ENCODE measurements at places on chromosomes 6 and 20.

DNA sequence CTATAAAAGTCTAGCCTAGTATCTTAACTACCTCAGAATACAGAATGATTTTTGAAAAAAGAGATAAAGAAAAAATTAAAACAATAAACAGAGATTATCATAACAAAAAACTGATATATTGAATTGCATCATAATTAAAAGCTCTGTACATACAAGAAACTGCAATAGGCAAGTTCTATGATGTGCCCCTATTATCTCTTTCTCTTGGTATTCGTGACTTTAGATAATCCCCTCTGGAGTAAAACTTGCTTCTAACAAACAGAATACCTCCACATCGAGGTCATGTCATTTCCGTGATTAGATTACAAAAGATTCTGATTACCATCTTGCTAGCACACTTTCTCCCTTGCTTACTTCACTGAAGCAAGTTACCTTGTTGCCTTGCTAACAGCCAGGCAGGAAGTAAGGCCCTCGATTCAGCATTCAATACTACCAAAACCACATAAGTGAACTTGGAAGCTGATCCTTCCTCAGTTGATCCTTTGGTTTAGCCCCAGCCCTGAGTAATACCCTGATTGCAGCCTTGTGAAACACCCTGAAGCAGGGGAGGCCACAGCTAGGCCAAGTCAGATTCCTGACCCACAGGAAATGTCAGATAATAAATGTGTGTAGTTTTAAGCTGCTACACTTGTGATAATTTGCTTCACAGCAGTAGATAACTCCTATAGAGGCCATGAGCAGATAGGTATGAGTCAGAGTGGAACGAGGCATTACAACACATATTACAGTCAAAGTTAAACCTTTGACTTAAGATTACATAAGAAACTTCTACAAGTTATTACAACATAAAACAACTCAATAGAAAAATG is 53.7 kb upstream of the TMX4 start:
- no peak for DNase-seq

DNA sequence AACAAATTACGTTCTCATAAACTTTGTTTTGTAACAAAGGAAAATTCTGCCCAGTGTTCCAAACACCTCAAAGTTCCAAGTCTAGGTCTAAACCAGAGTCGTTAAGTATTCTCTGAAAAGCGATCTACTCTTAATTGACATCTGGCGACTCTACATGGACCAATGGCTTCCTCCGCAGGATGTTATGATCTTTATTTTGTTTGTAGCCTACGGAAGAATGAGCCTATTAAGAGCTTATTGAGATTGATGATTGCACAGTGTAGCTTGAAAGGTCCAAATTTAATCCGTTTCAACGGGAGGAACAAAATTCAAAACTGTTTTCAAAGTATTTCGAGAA is 61.1 kb downstream of the FAM217A start:
- peak; percentile 50 for DNase-seq

GRCh38 chr6:87700397-87701343 is 1.4 kb downstream of the AKIRIN2 start:
- peak; percentile 53 for DNase-seq

DNA sequence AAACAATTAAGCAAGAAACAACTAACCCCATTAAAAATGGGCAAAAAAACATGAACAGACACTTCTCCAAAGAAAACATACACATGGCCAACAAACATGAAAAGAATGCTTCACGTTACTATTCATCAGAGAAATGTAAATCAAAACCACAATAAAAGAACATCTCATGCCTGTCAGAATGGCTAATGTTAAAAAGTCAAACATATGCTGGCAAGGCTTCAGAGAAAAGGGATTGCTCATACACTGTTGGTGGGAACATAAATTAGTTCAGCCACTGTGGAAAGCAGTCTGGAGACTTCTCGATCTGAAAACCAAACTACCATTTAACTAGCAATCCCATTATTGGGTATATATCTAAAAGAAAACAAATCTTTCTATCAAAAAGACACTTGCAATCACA is 217.5 kb downstream of the TINAG start:
- no peak for DNase-seq

- no peak for DNase-seq
Observed at GRCh38 chr6:109998159-109998785, 20.2 kb downstream of the GPR6 start.

DNA sequence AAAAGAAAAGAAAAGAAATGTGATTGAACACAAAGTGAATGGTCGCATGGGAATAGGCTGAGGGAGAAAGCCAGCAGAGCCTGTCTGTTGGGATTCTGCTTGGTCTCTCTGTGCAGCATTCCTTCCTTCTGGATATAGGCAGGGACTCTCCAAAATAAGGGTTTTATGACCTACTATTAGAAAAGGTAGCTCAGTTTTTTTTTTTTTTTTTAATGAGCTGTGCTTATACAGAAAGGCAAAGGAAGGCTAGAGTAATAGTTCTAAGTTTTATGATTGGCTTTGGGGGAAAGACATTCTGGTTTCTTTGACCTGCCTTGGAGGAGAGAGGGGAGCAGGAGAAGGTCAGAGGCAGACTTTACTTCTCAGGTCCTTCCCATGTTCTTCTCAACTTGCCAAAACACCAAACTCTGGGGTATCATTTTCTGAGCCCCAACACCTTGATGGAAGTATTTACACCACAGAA is 18.8 kb upstream of the IER3 start:
- DNase-seq: no peak

DNA sequence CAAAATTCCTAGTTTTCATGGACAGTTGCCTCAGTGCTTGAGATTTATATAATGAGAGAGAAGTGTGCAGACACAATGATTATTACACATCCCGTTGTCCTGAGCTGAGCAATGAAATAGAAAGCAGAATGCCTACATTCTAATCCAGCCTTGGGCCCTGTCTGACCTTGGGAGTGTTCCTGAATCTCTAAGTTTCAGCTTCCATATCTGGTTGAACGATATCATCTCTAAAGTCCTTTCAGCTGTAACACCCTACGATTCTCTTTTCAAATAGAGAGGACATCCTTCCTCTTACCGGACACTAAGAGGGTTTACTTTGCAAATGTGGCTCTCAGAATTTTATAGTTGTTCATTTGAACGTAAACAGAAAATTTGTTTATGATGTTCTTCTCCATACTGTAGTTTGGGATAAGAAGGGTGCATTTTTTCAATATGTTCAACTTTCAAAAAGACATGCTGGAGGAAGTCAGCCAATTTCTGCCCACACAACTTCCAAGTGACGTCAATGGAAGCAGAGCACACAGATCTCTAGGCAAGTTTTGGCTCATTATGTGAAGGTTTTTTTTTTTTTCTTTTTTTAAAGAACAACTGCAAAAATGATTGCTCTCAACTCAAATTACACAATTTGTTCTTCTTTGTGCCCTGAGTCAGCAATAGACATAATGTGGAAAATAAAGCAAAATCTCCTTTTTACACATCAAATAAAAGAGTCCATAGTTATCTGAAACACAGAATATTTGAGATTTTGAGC is 50.4 kb downstream of the PDE7B start:
- DNase-seq: no peak

GRCh38 chr6:42392833-42393232 is 58.9 kb downstream of the TRERF1 start:
- no peak for DNase-seq

GRCh38 chr6:89758830-89759229 is 60.8 kb downstream of the MDN1 start:
- DNase-seq: no peak

- no peak for DNase-seq
Observed at GRCh38 chr6:54916858-54917257, 70.3 kb downstream of the FAM83B start.

DNA sequence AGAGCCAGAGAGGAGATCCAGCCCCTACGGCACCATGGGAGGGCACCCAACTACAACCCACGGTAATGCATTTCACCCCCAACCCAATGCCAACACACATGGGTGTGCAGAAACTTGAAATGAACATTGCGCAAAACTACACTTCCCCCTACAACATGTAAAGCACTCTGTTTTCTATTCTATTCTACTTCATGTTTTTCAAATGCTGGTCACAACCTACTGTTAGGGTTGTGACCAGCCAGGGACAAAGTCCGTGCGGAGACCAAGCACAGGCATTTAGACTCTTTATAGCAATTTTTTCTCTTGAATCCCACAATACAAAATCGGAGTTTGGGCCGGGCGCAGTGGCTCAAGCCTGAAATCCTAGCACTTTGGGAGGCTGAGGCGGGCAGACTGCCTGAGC is 90.6 kb downstream of the MRPL14 start:
- no peak for DNase-seq

DNA sequence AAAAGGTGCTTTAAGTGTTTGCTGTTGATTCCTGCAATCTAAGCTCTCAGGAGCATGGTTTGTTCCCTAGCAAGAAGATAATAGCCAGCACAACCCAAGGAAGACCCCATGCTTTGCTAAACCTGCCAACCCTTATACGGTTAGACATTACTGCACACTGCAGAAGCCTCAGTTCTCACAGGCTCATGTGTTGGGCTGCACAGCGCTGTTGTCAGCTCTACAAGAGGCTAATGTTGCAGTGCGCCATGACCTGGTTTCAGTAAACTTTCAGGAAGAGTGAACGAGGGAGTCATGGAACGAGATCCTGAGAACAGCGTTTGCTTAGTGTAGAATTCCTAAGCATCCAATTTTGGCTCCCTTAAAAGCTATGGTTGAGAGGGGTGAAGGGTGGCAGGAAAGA is 218.5 kb downstream of the ARHGAP18 start:
- no peak for DNase-seq
